Caudate nucleus (tissue), 63 donors: ENCODE measurements at places on chromosomes 5 and 9.

DNA sequence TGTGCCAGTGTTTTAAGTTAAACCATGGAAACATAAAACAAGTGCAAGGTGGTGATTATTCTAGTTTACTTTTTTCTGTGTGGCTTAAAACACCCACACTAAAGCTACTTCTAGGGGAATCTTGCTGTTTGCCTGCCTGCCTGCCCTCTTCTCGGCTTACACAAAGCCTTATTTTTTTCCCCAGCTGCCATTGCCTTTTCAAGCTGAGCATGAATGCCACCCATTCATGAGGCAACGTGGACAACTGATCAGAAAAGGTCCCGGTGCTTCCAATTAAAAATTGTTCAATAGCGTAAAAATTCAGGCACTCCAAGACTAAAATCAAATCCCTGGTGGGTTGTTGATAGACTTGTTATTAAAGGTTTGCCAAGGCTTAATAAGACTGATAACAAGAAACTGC is 401.4 kb downstream of the TMEM161B start:
- DNase-seq = no peak

DNA sequence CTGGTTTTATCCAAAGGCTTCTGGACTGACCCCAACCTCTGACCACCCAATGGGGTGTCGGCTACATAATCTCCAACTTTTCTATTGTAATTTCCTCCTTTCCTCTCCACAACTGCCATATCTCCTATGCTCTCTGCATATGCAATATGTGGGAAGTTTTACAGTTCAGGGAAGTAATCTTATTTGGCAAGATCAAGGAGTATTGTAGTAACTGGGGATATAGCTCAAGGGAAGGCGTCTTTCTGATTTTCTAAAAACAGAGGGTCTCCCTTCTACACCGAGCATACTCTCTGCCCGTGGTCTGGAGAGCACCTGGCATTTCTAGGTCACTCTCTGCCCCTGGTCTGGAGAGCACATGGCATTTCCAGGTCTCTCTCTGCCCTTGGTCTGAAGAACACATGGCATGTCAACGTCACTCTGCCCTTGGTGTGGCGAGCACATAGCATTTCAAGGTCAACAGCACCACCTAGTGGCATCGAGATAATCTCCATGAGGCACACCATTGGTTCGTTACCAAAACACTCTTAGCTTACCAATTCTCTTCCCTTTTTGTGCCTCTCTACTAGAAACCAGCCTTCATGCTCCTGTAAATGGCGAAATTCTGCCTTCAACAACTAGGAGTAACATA is 616.4 kb upstream of the NUDT12 start:
- DNase-seq = no peak

- no peak for DNase-seq
Observed at GRCh38 chr5:180097926-180098325, 26.4 kb upstream of the RNF130 start.

GRCh38 chr5:24439465-24439864 is 205.3 kb downstream of the CDH10 start:
- DNase-seq = no peak

- no peak for DNase-seq
Observed at GRCh38 chr5:124301850-124302249, 444.6 kb downstream of the ZNF608 start.

GRCh38 chr9:38162332-38163211 is 93.5 kb upstream of the SHB start:
- no peak for DNase-seq
